ENCODE measurements at places on chromosomes 12 and 14. TPM values are rescaled to one million over a fixed set of nuclear protein-coding genes. Genes with fewer than 3 reads are reported as not detected.
A peak's percentile ranks its signal among the peaks of the same experiment; 100 is the strongest.

The TMPRSS12 gene
- not detected for total RNA-seq

The IRF2BPL gene
- 83.3 TPM for total RNA-seq

- no peak for DNase-seq
These were observed 21.6 kb upstream of the AMN start for GRCh38 chr14:102900631-102901571.

DNA sequence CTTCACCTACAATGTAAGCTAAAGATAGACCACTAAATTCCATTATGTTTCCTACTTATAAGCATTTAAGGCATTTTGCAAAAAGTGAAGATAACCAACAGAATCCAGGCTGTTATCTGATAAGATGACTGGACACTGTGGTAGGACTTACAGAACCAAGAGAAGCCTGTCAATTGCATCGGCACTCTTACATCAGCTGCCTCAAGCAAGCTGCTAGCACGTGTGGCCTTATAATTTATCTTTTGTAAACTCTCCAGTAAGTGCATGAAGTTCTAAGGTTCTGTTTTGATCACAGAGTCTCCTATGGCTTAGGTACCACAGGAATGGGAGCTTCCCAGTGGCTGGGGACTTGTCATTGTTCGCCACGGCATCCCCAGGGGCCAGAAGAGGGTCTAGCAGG is 88.7 kb downstream of the TRAFD1 start:
- DNase-seq, result no peak

- no peak for DNase-seq
These were observed 194.5 kb upstream of the RGS6 start for GRCh38 chr14:71737760-71738159.

DNA sequence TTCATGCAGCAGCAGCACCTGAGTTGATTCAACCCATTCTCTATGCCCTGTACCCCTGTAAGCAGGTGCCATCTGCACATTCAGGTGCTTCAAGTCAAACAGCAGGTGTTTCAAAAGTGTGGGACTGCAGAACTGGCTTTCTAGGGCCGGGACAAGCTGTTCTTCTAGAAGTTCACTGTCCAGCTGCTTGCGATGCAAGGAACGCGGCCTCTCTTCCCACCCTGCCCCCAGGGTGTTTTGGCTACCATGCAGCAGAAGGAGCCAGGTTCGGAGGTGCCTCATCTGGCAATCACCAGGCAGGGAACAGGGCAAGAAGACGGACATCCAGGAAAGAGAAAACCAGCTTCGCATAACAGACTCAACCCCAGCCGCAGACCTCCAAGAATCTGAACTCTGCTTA is 35.2 kb downstream of the TMEM132D start:
- no peak for DNase-seq

DNA sequence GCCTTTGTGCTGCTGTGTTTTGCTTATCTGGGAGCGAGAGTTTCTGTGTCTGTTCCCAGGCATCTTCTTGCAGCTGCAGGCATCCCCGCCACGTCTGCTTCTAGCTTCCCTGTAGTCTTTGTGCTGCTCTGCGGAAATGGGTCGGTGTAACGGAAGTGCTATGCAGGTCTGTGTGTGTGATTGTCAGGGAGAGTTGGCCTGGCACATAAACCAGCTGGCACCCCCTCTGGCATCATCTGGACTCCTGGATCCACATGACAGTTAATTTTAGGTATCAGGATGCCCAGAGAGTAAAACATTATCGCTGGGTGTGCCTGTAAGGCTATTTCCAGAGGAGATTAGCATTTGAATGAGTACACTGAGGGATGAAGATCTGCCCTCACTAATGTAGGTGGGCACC is 9.4 kb upstream of the OASL start:
- no peak for DNase-seq

DNA sequence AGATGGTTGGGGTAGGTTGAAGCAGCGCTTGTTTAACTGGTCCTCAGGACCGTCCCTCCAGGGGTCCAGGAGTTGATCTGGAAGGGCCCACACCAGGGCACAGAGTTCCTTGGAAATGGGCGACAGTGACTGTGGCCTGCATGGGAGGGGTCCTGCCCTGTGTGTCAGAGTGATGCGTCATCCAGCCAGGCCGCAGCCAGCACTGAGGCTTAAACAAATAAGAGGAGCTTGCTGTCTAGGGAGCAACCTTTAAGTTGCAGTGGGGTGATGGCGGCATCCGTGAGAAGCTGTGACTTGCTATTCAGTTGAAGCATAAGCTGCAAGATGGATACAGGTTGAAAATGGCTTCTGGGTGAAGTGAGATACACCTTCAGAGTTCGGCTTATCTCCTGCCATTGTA is 20.2 kb downstream of the DCAF4 start:
- DNase-seq, result no peak

DNA sequence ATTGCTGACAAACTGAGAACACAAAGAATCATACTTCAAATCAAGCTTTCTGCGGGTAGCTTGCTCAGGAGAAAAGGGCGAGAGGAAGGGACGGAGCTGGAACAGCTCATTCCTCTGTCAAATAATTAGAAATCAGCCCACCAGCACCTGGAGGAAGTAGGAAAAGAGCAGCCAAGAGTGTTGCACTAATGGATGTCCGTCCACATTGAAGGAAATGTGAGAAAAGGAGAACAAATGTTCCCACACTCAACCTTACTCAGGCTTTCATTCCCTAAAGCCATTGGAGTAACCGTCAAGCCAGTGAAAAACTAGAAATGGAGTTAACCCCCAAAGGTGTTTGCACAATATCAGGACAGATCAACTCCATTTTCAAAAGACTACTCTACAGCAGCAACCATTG is 233.0 kb upstream of the PRKD1 start:
- DNase-seq, result no peak

DNA sequence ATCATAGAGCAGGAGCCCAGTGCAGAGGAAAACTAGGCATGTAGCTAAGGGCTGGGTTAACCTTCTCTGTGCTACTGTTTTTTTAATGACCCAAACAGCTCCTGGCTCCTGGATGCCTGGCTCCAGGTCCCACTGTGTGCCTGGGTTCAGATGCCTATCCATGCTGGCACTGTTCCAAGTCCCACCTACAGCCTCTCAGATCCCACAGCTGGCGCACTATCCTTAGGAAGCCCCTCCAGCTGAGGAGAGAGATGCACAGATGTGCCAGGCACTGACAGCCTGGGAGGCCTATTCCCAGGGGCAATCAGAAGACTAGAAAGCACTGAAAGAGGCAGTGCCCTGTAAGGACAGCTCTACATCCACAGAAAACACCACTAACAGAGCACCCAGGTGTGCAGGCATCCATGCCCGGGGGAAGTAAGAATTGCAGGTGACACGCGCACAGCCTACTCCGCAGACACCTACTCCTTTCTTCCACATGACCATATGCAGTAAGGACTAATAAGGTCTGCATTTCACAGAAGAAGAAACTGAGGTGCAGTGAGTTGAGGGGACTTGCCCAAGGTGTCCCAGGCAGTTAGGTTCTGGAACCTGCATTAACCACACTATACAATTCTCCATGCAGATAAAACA is 51.2 kb downstream of the PITPNM2 start:
- no peak for DNase-seq

DNA sequence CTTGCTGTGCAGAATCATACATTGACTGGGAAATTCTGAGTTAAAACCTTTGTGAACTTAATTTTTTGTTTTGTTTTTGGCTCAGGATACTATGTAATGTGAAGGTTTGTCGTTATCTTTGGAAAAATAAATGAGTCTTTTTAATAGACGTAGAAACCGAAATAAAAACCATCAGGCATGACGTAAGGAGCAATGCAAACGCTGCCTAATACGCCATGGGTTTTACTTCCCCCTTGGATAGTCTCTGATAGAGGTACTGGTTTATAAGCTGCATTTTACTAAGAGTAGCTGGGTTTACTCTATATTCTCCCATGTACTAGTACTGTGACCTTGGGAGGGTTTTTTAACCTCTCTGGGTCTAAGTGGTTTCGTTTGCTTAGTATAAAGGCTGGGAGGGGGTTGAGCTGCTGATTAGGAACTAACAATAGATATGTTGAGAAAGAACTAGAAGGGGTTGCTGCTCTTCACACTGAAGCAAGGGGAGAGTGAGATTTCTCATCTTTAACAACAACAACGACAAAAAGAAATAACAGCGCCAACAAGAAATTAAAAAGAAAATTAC is 66.8 kb upstream of the SLCO1C1 start:
- no peak for DNase-seq

DNA sequence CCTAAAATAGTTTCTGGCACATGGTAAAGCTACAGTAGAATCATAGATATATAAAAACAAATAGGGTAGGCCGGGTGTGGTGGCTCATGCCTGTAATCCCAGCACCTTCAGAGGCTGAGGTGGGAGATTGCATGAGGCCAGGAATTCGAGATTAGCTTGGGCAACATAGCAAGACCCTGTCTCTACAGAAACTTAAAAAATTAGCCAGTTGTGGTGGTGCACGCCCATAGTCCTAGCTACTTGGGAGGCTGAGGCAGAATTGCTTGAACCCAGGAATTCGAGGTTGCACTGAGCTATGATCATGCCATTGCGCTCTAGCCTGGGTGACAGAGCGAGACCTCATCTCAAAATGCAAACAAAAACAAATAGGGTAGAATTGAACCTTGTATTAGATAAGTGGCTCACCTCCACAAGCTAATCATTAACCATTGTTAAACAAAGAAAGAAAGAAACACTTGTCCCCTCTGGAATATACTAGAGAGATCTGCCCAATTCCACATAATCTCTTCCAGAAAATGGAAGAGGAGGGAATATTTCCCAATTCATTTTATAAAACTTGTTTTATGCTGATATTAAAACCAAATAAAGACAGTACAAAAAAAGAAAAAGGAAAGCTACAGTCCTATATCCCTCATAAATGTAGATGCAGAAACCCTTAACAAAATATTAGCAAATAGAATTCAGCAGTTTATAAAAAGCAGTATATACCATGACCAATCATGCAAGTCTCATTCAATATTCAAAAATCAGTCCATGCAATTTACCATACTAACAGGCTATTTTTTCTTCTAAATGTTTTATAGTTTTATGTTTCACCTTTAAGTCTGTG is 22.7 kb upstream of the DHRS2 start:
- no peak for DNase-seq

DNA sequence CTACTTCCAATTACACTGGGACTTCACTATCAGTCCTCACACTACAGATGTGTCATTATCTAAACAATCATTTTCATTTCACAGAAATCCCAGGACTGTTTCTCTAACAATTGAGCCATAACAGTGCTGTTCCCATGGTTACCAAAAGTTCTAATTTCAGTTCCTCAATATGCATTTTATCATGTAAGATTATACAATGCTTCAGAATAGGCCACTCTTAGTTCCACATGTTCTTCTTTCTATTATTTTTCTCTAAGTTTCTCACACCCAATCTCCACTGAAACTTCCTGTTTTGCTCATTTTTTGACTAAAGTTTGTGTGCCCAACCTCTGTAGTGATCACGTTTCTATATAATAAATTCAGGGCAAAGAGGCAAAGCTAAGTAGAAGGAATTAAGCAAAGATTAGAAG is 185.8 kb downstream of the DUSP6 start:
- no peak for DNase-seq

DNA sequence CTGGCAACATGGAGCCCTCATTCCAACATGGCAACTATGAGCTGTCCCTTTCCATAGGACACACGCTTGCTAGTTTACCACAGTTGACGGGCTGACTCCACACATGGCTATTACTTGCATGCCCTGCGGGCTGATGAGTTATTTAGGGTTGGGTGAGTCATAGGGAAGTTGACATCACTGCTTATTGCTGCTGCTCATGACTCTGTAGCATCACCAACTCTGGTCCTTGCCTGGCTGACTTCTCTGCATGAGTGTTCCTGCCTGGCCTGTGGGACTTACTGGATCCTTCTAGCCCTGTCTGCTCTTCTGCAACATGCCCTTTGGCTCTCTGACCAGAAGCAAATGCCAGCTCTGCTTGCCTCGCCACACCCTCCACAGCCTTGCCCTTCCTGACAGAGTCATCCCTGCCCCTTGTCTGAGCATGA is 199.5 kb downstream of the ANO6 start:
- DNase-seq, result peak; percentile 98
